ENCODE measurements at places on chromosomes 2 and 18.

GRCh38 chr18:76764291-76764901, 58.0 kb upstream of the ZNF236 start:
- DNase-seq, result no peak

- DNase-seq, result no peak
Measured at GRCh38 chr2:62475172-62476011, 30.6 kb downstream of the TMEM17 start.

DNA sequence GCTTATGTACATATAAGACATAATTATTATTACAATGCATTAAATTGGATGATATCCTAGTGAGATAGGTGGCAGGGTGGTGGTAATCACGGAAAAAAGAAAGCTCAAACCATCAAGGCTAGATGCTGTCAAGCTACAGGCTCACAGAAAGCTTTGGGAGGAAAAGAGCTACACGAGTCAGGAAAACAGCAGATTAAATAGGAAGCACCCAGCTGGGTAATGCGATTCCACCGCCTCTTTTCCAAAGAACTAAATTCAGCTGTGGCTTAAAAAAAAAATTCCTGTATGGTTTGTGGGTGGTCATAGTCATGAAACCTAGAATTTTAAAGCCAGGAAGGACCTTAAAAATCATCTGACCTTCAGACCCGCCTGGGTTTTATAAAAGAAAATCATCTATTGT, 23.7 kb upstream of the PTPN4 start:
- no peak for DNase-seq

GRCh38 chr2:26144953-26145680, 27.8 kb upstream of the GAREM2 start:
- peak; percentile 63 for DNase-seq

GRCh38 chr18:55999641-56000040, 411.6 kb upstream of the TCF4 start:
- no peak for DNase-seq

GRCh38 chr2:8178911-8179310, 502.9 kb upstream of the ID2 start:
- no peak for DNase-seq

DNA sequence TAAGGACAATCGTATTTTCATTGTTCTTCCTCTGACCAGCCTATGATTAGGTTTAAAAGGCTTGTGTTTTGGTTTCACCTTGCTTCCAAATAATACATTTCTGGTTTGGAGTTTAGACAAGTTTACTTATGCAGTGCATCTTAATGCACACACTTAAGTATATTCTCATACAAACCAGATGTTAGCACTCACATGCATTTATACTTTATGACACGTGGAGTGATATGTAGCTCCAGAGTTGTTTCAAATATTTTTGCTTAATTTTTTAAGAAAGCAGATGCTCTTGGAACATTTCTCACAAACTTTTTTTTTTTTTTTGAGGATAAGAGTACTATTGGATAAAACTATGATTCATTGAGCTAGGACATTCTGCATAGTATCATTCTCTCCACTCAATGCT, 109.9 kb downstream of the PDE1A start:
- no peak for DNase-seq

DNA sequence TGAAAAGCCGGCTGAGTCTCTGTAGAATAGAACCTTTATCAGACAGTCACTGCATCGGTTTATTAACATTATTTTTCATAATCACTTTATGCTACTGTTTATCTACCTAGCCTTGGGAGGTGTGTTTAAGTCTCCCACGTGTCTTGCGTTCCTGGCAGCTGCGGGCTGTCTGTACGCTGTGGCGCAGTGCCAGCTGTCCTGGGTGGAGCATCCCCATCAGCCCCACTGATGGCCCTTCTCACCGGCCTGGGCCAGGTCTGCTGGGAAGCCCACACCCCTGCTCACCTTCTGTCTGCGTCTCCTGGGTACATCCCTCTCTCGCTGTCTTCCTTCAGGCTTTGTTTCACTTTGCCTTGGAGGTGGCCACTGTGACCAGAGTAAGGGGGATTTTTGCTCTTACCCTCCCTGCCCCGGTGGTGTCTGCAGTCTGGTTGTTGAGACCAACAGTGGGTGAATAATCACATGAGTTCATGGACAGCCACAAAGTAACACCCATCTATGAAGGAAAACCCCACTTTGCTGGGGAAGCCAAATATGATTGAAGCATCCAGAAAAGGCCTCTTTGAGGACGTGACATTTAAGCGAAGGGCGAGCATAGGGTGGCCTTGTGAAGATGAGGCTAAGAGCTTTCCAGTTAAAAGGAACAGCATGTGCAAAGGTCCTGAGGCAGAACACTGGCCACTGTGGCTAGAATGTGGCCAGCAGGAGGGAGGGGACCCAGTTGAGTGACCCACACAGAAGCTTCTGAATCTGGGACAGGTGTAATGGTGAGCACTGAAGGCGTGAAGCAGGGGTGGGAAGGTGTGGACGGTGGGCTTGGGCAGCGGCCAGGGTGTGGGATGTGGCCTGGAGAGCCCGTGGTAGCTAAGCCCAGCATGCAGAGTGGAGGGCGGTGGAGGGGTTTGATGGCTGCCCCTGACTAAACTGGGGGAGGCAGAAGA, 41.7 kb downstream of the RAMP1 start:
- DNase-seq, result no peak

GRCh38 chr2:118913803-118914645, 28.0 kb upstream of the MARCO start:
- no peak for DNase-seq

- peak; percentile 56 for DNase-seq
Measured at GRCh38 chr2:133641497-133641896, 73.2 kb upstream of the NCKAP5 start.

DNA sequence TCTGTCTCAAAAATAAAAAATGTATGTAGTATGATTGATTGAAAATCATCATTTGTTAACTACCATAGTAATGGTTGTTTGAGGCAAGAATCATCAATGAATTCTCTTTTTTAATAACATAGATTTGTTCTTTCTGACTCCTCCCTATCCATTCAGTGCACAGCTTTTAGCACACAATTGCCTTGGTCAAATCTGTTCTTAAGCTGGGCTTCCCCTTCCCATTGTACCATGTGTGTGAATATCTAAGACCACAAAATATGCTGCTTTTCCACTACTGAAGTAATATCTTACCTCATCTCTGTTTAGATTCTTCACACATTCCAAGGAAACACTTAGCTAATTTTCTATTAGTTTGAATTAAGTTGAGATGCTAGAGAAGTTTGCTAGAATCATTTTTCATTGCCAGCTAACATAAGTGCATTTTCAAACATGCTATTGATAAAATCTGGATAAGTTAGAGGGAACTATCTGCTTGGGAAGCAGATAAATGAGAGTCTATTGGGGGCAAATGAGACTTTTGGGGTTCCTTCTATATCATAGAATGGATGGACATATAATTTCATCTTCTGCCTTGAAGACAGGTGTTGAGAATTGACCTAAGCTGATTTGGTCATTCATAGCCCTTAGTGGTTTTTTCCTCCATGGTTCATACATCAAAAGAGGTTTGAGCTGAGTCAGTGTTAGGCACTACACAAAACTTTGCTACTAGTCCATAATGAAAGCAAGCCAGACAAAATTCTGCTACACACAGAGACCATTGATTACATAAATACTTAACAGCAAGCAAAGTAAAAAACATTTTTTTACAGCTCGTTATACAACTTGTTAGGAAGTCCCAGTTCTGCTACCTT, 231.9 kb downstream of the PLCL1 start:
- DNase-seq, result no peak

DNA sequence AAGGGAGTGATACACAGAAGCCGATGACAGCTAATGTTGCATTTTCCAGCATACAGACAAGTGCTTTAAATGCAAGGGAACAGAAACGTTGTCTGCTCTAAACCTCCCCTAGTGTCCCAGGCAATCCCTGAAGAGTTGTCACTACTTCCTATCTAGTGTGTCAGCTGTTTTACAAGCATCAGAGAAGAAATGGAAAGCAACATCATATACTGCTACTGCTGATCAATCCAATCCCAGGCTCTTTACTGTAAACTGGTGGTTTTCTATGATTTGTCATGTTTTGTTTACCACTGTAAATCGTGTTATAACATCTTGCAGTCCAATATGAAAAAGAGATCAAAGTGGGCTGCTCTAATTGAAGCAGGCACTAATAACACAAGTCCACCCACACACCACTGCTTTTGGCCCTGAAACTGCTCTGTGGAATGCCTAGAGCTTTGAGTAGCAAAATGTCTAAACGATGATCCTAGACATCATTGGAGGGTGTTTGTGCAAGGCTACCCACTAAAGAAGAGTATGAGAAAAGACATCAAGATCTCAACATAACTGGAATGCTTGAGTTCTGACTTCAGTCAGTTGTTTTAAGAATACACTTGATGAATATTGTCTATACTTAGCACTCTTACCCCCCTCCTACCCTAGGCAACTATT, 18.1 kb upstream of the ROCK1 start:
- DNase-seq, result no peak

GRCh38 chr2:155815275-155815674, 517.2 kb downstream of the NR4A2 start:
- DNase-seq, result no peak

DNA sequence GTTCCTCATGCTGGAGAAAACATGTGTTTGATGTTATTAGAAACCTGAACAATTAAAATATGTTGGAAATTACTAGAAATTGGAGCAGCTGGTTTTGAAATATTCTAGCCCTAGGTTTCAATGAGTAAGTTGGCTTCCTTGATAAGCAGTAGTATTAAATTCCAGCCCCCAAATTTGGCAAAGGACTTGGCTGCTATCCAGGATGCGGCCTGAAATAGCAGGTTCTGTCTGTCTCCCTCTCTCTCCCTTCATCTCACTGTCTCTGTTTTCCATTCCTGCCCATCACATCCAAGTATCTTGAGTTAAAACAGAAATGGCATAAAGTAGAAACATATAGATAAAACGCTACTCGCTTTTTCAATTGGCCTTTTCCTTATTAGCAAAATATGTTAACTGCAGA, 20.9 kb upstream of the GPR45 start:
- DNase-seq, result no peak

DNA sequence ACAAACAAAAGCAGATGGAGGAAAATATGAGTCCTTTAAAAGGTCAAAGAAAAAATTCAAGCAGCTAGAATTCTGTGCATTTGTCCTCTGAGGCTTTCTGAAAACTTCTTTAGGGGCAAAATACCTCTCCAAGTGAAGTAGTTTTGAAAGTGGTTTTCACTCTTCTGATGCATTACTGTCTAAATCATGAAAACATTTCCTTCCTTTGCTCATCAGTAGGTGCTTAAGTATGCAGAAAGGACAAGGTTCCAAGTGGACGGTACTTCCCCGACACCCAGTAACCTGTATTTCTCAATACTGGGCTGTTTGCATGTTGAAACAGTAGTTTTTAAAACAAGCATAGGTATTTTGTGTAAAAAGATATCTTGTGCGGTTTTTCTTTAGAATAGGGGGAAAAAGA, 189.1 kb upstream of the ERBB4 start:
- no peak for DNase-seq

DNA sequence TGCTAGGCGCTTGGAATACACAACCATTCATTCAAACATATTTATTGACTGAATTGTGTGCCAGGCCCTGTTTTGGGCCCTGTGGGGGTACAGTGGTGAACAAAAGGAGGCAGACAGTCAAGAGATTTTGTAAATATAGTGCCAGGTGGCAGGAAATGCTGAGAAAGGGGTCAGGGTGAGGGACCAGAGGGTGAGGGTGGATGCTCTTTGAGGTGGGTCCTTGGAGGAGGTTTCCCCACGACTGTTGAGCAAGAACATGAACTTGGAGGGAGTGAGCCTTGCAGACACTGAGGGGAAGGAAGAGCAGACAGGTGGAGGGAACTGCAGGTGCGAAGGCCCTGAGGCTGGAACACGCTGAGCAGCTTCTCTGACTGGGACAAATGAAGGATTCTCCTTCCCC, 40.7 kb downstream of the ODC1 start:
- DNase-seq, result no peak

GRCh38 chr2:105100046-105100840, 62.4 kb downstream of the MRPS9 start:
- DNase-seq, result no peak

DNA sequence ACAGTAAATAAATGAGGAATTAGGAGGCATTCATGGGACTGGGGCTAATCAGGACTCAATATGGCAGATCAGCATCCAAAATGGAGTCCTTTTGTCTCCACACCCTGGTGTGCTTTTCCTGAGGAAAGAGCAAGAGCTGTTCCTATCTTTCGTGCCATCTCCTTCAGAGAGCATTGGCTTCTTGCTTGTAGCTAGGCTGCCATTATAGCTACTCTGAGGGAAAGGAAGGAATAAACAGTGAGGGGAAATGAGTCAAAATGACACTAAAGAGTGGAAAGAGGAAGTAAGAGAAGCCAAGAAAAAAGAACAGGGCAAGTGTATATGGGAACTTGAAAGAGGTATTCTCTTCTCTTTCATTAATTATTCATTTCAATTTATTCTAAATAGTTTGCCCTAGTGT, 8.4 kb upstream of the NMI start:
- DNase-seq, result no peak

- no peak for DNase-seq
Measured at GRCh38 chr2:119293254-119293653, 69.6 kb downstream of the STEAP3 start.

DNA sequence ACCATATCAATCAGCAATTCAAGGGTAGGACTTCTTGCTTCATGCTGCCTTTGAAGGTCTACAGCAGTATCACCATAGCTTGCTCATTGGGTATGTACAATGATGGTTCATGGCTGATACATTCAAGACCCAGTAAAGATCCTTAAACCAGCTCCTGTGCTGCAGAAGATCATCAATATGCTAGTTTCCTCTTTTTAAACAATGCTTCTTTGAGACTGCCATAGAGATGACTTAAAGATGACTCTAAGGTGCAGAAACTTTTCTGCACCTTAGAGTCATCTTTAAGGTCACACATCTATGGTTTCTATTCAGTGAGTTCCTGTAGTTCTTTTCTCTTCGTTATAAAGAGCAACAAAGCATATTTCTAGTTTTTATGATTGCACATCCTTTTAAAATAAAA, 102.8 kb upstream of the KLHL14 start:
- DNase-seq, result no peak

GRCh38 chr2:177138823-177139222, 73.8 kb upstream of the HNRNPA3 start:
- DNase-seq, result no peak

- no peak for DNase-seq
Measured at GRCh38 chr2:226137201-226137811, 662.3 kb downstream of the IRS1 start.

DNA sequence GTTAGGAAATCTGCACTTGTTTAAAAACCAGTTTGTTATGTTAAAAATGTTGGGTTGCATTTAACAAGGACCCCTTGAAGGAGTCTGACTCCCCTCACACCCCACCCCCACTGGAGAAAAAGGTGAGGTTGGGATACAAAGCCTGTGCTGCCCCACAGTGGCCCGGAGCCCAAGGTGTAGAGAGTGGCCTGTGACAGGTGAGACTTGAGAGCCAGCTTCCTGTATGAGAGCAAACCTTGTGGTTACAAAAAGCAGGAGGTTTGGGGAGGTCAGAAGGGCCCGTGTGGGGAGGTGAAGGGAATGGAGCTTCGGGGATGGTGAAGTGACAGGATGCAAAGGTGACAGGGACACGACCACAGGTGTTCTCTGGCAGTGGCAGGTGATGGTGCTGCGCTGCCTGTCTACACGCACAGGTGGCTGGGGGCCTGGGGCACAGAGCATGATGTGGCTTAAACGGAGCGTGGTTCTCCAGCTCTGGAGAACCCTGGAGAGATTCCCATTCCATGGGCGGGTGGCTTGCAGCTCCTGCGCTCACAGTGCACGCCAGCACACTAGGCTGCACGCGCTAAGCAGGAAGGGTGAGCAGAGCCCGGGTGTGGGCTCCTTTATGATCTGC, 29.0 kb downstream of the IMPA2 start:
- DNase-seq, result no peak

- DNase-seq, result no peak
Measured at GRCh38 chr2:138276339-138276738, 225.2 kb upstream of the SPOPL start.
